ENCODE measurements at places on chromosomes 5 and 9.

DNA sequence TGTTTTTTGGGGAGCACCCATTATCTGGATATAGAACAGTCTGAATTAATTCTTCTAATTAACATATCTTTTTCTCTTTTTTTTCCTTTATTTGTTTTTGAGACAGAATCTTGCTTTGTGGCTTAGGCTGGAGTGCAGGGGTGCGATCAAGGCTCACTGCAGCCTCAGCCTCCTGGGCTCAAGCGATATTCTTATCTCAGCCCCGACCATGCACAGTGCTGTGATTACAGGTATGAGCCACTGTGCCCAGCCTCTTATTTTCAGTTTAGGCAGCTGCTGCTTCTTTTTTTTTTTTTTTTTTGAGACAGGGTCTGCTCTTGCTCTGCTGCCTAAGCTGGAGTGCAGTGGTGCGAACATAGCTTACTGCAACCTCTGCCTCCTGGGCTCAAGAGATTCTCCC, 20.2 kb downstream of the UBE2R2 start:
- DNase-seq = no peak

- no peak for DNase-seq
These were observed 89.7 kb downstream of the HRH2 start for GRCh38 chr5:175747539-175748060.

DNA sequence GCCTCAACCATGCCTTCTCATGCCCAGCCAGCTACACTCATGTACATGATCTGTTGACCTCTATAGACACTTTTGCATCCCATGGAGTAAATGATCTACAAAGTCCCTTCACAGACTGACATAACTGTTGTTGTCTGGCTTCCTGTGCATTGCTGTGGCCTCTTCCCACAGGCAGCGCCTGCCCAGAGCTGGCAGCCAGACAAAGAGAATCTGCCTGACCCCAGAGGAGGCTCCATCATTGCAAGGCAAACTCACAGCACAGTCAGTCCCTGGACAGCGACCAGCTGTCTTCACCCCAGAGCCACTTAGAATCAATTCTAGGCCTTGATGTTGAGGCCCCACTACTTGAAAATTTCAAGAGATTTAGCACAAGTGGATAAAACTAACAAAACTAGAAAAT, 65.5 kb downstream of the INSYN2B start:
- DNase-seq = no peak

GRCh38 chr5:158780656-158781237, 319.0 kb downstream of the EBF1 start:
- no peak for DNase-seq

DNA sequence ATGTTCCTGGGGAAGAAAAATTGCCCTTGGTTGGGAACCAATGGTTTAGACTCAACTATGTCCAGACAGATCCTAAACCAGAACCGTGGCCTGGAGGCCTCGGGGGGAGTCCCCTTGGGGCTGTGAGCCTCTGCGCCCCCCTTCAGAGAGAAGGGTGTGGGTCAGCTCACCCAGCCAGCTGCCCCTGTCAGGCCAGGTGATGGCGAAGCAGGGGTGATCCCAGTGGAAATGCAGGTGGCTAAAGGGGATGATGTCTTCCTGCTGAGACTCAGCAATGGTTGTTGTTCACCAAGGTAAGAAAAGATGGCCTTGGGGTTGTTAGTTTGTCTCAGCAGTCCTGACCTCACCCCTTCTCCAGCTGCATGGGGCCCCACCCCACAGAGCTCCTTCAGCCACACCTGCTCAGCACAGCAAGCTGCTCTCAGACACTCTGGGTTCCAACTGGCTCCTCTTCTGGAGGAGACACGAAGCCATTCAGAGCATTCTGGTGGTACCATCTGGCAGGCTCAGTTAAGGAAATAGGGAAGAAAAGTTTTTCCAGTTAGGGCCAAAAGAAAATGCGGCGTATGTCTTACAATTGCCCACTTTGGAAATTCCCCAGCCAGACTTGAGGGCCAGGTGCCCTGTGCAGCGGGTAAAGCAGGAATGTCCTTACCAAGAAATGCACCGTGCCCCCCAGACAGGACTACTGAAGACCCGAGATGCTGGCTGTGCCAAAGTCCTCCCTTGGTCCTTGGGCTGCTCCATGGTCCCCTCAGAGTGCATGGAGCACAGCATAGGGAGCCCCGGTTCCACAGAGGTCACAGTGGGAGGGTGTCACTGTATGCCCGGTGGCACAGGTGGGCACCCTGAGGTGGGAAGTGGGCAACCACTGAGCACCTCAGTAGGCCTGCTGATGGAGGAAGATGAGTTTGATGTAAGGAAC, 90.2 kb downstream of the NSUN2 start:
- no peak for DNase-seq

GRCh38 chr9:70749066-70749465, 334.6 kb upstream of the KLF9 start:
- no peak for DNase-seq

All from CD4-positive, alpha-beta T cell treated with Interleukin-15 for 4 hours (primary cell).